ENCODE measurements at places on chromosomes 2 and 18. TPM values are rescaled to one million over a fixed set of nuclear protein-coding genes. Genes with fewer than 3 reads are reported as not detected.

DNA sequence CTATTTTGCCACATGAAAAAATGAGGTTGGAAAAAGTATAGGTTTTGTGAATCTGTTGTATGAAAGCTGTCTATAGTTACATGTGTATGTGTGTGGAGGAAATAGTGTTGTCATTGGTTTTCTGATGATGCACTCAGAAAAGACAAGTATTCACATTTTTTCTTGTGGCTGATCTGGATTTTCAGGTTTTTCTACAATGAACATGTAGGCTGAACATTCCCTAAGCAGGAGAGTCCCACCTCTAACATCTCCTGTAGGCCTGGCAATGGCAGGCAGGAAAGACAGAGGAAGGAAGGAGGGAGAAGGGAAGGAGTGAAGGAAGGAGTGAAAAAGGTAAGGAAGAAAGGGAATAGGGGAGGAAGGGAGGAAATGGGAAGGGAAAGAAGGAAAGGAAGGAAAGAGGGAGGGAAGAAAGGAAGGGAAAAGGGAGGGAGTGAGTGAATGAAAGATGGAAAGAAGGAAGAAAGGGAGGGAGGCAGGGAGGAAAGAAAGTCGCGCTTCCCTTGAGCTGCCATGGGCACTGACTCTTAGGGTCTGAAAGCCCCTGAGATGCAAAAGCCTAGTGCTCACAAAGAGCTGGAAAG, 495 bp upstream of the IL36RN start:
- no peak overlapping the region for H3K27ac ChIP-seq
- DNase-seq, result no peak
- no peaks in the 10 kb centered on the region for H3K4me1 ChIP-seq

DNA sequence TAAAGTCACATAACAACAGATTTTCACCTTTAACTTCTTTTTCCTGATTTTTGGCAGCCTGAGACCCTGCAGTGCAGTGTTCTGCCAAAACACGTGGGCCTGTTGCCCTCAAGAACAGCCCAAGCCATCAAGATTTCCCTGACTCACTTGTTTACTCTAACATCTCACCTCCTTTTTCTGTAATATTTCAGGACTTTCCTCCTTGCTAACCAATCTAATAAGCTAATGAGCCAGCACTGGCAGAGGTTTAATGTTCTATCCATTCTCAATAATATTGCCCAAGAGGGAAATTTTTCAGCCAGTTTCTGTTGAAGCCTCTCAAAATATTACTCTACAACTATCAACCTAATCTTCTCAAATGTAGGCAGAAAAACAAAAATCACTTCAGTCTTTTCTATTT, 635.2 kb downstream of the DPP10 start:
- no peak for DNase-seq
- H3K27ac ChIP-seq, result no peak overlapping the region
- H3K36me3 ChIP-seq, result no peaks in the 10 kb centered on the region
- H3K27me3 ChIP-seq, result no peaks in the 10 kb centered on the region
- no peak overlapping the region for H3K4me3 ChIP-seq

GRCh38 chr2:218387369-218388194, 5.5 kb downstream of the SLC11A1 start:
- peaks cover 13% of the 10 kb centered on the region for H3K27me3 ChIP-seq
- DNase-seq, result no peak
- H3K4me3 ChIP-seq, result no peak overlapping the region
- no peak overlapping the region for H3K27ac ChIP-seq

Gene LRPPRC
- 62.0 TPM for total RNA-seq

GRCh38 chr18:36191286-36191685, 4.0 kb downstream of the MOCOS start:
- H3K36me3 ChIP-seq, result no peaks in the 10 kb centered on the region
- no peak for DNase-seq
- no peak overlapping the region for H3K4me3 ChIP-seq
- no peak overlapping the region for H3K27ac ChIP-seq

Gene AFG3L2
- 32.8 TPM for total RNA-seq

DNA sequence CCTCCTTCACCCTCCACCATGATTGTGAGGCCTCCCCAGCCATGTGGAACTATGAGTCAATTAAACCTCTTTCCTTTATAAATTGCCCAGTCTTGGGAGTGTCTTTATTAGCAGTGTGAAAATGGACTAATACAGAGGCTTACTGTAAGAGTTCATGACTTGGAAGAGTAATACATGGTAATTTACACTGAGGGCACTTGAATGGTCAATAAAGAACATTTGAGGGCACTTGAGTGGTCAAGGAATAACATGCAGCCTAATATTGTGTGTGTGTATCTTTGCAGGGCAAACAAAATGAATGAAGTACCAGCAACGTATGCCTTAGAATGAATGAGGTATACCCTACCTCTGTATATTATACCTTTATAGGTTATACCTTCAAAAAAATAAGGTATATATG, 190.4 kb upstream of the SOX11 start:
- H3K27me3 ChIP-seq, result no peaks in the 10 kb centered on the region
- no peak overlapping the region for H3K4me3 ChIP-seq
- H3K27ac ChIP-seq, result no peak overlapping the region
- H3K36me3 ChIP-seq, result no peaks in the 10 kb centered on the region

Gene CDCA7
- 66.6 TPM for total RNA-seq

Gene SH3RF3
- total RNA-seq, result 0.23 TPM

- H3K27ac ChIP-seq, result no peak overlapping the region
- peaks cover 53% of the 10 kb centered on the region for H3K27me3 ChIP-seq
- peaks cover 28% of the 10 kb centered on the region for H3K4me1 ChIP-seq
Observed at GRCh38 chr2:72144632-72145288, 2.9 kb downstream of the CYP26B1 start.

Gene C2orf78
- total RNA-seq, result not detected

Gene ZFAND2B
- 51.4 TPM for total RNA-seq

DNA sequence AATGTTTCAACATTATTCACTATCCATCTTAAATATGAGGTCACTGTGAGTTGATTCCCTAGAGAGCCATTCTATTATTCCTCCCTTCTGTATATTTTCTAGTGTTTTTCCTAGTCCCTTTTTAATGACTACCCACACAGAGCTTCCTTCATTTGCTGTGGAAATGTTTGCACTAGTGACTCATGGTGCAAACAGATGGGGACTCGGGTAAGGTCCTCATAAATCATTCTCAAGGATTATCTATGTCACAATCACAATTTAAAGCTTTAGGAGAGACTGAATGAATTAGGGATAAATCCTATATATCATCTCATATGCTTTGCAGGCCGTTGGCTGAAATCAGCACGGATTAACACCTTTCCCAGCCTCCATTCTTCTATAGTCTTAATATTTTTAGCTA, 159.6 kb downstream of the DCC start:
- no peak overlapping the region for H3K27ac ChIP-seq
- no peak overlapping the region for H3K4me3 ChIP-seq
- DNase-seq, result no peak
- H3K4me1 ChIP-seq, result no peaks in the 10 kb centered on the region
- no peaks in the 10 kb centered on the region for H3K36me3 ChIP-seq
- H3K27me3 ChIP-seq, result no peaks in the 10 kb centered on the region

Gene FAM237A
- not detected for total RNA-seq

Data from activated CD4-positive, alpha-beta memory T cell treated with anti-CD3 and anti-CD28 coated beads, Interleukin-2, amount 10 ng/mL, durations not matched to agents 7 days and 5 days (primary cell).